IMR-90 (cell line): ENCODE measurements at places on chromosomes 1 and 21. TPM values are rescaled to one million over a fixed set of nuclear protein-coding genes. Genes with fewer than 3 reads are reported as not detected.

OR14K1 gene
- not detected in 2 replicates for total RNA-seq

TTC13 gene
- 8.9 and 9.1 TPM in 2 replicates for total RNA-seq

DNA sequence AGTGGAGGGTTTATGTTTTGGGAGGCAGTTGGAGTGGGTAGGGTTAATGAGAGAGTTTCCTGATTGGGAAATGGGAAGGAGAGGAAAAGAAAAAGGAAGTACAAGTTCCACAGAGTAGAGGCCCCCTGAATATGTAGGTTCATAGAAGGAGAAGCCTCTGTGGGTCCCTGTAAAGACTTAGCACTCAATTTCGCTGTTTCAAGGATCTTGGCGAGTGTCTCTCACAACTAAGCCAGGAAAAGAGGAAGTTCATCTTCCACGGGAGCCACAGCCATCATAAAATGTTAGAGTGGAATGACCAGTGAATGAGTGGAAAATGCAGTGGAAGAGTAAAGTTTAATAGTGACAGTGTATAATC lies 17.4 kb upstream of the DPYD start:
- no peak for DNase-seq

DNA sequence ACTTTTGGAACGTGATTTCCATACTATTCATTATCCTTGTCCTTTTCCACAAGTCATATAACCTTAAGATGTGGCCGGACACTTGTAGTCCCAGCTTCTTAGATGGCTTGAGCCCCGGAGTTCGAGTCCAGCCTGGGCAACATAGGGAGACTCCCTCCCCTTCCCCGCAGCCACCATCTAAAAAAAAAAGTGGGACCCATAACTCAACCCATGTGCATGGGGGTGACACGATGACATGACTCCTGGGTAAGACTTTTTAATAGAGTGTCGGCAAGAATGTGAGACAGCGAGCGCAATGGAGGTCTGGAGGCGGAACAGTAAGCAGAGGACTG lies 25.7 kb downstream of the MIA3 start:
- no peak for DNase-seq

- no peak for DNase-seq
Observed at GRCh38 chr1:46490406-46490655, 695 bp downstream of the DMBX1 start.

DNA sequence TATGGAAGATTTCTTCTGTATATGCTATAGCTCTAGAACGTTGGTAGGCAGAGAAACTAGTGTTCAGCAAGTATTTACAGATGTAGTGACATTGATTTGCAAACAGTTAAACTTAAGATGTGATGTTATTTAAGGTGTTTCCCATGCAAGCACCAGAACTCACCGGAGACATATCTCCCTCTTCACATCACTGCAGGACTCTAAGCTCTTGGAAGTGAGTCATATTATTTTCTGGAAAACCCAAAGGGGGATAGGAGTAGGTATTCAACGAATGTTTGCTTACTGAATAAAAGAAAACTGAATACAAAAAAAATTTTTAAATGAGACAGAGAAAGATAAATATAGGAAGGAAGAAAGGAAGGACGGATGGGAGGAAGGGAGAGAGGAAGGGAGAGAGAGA lies 25.0 kb downstream of the RGS4 start:
- no peak for DNase-seq

GRCh38 chr1:77706321-77706720 lies 23.9 kb upstream of the ZZZ3 start:
- DNase-seq: peak; percentile 63

- peak; percentile 71 for DNase-seq
Observed at GRCh38 chr1:70290218-70290617, 64.3 kb downstream of the ANKRD13C start.

DNA sequence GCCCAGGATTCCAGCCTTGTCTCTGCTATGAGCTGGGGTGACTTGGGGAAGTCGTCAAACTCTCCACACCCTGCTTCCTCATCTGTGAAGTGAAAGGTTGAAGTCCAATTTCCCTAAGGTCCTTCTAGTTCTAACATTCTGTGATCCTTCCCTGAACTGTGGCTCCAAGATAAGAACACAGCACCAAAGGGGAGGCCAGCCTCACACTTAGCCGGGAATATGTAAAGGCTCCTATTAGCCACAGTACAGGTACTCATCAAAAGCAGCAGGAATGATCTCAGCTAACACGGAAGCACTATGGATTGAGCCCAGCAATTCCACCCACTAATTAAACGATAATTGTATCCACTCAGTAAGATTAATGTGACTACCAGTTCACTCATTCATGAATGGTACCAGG lies 4.0 kb downstream of the SLC30A10 start:
- no peak for DNase-seq

DNA sequence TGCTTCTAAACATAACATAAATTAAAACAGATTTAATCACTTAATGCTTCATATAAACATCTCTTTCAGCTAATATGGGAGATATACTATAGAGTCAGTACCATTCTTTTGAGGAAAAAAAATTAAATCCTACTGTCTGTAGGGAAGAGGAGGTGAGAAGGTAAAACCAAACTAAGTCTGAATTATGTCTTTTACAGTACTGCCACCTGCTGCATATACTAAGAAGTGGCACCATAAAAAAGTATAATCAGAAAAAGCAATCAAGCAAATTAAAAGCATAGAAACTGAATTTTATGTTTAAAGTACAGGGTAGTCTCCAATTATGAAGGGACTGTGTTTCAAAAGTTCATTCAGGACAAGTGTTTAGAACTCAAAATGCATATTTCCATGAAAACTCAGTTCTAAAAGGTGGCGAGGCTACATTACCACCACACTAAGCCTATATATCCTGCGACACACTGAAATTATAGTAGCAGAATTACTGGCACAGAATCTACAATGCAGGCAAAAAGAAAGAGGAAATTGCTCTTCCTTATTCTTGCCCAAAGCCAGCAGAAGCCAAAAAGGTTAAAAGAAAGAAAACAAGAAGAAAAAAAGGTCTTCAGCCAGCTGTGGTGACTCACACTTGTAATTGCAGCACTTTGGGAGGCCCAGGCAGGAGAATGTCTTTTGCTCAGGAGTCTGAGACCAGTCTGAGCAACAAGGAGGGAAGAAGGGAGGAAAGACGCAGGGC lies 9.0 kb downstream of the NSL1 start:
- peak; percentile 69 for DNase-seq
